ENCODE measurements at places on chromosomes 2 and 18.

GRCh38 chr2:112772322-112772721, 7.9 kb upstream of the CKAP2L start:
- no peak for DNase-seq

DNA sequence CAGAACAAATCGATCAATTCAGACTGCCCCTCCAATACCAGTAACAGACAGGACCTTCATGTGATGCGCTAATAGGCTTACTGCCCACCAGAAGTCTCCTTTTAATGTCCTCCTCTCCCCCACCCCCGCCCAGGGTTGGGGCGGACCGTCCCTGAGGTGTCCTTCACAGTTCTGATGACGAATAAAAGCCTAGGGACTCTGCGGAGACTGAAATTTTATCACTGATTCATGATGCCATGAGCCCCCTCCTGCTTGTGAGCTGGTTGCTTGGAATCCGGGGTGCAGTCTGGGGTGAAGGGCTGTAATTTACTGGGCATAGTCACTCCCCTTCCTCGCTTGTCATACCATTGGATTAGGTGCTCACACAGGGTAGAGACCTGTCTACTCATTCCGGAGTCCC, 42.3 kb downstream of the B3GNT2 start:
- no peak for DNase-seq

DNA sequence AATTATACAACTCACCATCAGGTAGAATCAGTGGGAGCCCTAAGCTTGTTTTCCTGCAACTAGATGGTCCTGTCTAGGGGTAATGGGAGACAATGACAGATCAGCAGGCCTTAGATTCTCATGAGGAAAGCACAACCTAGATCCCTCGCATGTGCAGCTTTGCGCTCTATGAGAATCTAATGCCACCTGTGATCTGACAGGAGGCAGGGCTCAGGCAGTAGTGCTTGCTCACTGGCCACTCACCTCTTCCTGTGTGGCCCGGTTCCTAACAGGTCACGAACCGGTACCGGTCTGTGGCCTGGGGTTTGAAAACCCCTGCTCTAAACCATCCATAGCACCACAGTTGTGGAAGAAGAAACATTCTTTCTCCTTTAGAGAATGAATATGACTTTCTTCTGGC, 242.8 kb upstream of the CXCR4 start:
- DNase-seq = no peak

DNA sequence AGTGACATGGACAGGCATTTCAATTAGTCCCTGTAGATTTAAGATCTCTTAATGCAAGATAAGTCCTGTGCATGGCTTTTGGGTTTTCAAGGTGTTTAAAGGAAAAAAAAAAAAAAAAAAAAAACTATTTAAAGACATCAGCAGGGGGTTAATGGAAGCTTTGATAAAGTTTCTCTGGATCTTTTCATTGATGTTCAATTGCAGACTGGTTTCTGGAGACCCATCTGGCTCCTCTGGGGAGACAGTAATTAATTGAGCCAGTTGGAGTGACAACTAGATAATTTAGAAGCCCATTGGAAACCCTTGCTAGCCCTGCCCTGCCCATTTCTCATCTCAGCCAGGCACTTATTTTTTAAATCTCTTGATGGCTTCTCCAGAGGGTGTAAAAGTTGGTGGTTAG, 98.7 kb downstream of the EPHA4 start:
- DNase-seq = no peak

DNA sequence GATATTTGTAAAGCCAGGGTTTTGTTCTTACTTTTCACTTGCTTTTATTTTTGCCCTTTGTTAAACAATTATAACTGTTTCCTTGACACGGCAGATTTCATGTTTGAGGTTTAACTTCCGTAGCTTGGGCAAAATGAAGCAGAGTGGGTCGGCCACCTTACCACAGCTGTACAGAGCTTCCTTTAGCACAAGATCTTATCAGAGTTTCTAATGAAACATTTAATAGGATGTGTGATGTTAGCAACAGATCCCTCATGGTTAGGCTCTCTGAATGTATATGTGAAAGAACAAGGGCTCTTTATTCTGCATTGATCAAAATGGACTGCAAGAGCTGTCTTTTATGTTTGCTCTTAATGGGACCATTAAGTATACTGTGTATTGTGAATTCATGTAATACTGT, 22.3 kb downstream of the RNF125 start:
- peak; percentile 20 for DNase-seq

DNA sequence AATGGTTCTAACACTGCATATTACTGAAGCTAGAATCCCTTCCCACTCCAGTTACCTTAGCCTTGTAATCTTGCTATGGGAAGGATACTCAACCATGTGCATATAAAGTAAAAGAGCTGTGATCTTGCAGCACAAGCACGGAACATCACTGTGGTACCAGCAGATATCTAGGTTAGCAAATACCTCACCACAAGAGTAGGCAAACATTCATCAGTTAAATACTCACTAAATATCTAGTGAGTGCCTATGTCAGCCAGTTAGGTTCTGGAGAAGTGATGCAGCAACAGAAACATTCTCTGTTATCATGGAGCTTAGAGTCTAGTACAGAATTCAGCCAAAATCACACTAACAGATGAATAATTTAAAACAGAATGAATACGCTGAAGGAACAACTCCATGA, 349.6 kb upstream of the UBE2E3 start:
- DNase-seq = no peak

DNA sequence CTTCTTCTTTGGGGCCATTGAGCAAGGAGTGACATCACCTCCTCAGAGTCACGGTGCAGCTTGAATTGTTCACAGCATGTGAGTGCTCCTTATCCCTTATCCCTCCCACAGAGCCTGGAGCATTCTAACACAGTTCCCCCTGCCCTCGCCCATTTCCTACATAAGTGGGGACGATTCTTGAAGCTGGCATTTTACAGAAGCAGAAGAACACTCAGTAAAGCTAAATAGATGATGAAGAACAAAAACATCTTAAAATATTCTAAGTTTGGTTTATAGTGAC, 135.8 kb upstream of the APCDD1 start:
- DNase-seq = no peak

DNA sequence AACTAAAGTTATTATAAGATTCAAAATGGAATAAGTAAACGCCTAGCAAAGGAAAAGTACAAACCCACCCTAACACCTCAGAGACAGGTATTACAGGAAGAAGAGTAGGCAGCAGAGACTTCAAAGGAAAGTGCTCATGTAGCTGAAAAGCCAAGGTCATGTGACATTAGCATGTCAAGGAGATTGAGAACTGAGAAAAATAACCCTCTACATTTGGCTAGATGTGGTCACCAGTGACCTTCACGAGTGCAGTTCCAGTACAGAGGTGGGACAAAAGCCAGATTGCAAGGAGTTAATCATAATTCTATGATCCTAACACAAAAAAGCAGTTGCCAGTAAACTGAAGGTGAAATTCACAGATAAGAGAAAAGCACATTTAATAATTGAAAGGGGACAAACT, 252.7 kb downstream of the ZEB2 start:
- DNase-seq = peak; percentile 78

DNA sequence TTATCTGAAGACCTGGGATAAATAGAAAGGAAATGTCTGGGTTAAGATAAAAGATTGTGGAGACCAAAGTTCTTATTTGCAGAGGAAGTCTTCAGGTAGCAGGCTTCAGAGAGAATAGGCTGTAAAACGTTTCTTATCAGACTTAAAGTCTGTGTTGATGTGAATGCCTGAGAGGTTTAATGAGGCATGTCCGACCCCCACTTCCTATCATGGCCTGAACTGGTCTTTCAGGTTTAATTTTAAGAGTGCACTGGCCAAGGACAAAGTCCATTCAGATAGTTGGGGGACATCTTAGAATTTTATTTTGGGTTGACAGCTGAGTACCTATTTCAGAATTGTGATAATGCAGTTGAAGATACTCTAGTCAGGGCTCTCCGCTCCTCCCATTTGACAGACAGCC, 92.1 kb downstream of the ATL2 start:
- no peak for DNase-seq

- DNase-seq = no peak
These were observed 307.0 kb upstream of the REG3G start for GRCh38 chr2:78718473-78718872.

DNA sequence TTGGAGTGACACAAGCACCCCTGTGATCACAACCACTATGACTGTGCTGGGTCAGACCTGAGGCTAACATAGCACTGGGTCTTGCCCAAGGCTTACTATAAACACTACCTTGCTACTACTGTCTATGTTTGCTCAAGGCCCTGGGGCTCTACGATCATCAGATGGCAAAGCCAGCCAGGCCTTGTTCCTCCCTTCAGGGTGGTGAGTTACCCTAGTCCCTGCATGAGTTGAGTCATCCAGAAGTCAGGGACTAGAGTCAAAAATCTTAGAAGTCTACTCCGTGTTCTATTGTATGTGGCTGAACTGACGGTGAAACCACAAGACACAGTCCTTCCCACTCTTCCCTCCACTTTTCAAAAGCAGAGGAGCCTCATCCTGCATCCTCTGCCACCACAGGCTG, 551.2 kb upstream of the FSIP2 start:
- no peak for DNase-seq

DNA sequence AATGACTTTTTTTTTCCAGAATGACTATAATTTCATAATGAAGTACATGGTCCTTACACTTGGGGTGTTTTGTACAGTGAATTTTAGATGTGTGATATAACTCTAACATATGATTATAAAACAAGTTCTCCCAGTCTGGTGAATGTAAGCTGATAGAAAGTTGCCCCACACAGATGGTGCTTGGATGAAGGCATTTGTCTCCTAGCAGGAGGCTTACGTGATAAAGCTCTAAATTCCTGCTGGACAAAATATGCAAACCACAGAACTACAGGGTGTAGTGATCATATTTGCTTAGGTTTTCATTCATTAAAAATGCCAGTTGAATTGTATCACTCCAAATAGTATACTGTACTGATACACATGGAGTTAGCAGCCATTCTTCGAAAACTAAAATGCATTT, 85.5 kb downstream of the DSC3 start:
- no peak for DNase-seq

- no peak for DNase-seq
These were observed at the start of gene NLRC4 for GRCh38 chr2:32264422-32265105. Gene NLRC4, minus strand, starts transcription at chr2:32264886. Its CDS starts 8,111 bp downstream, at chr2:32256775.

- no peak for DNase-seq
These were observed 10.2 kb downstream of the PREPL start for GRCh38 chr2:44351088-44351487.

- DNase-seq = no peak
These were observed 8.5 kb upstream of the LBH start for GRCh38 chr2:30222636-30223360.

GRCh38 chr2:108315444-108315934, 26.8 kb downstream of the SULT1C2 start:
- DNase-seq = no peak

DNA sequence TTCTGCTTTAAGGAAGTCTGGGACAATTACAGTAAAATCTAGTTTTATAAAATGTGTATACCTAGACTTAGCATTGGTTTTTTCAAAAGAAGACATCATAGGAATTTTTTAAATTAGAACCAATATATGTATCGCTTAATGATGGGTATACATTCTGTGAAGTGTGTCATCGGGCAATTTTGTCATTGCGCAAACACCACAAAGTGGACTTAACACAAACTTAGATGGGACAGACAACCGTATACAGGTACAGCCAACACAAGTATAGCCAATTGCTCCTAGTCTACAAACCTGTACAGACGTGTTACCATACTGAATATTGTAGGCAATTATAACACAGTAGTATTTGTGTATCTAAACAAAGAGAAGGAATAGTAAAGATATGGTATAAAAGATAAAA, 12.7 kb downstream of the MYO1B start:
- DNase-seq = no peak

GRCh38 chr2:34104601-34105000, 505.5 kb upstream of the FAM98A start:
- no peak for DNase-seq

DNA sequence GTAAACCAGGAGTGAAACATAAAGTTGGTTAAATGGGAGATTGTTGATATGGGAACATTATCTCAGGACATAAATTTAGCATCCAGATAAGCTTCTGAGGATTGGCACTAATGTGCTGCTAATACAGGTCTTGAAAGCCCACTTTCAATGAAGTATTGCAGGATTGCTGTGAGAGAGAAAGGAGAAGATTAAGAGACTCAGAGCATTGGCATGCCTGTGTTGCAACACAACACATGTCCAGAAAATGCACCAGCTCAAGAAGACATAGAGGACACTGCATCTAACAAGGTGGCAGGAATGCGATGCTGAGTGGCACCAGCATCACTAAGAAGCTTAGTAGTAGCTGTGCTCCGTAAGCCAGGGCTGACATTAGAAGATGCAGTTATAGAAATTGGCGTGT, 728.9 kb downstream of the SUCLG1 start:
- no peak for DNase-seq

GRCh38 chr2:140714586-140714985, 1416.2 kb downstream of the LRP1B start:
- DNase-seq = no peak

DNA sequence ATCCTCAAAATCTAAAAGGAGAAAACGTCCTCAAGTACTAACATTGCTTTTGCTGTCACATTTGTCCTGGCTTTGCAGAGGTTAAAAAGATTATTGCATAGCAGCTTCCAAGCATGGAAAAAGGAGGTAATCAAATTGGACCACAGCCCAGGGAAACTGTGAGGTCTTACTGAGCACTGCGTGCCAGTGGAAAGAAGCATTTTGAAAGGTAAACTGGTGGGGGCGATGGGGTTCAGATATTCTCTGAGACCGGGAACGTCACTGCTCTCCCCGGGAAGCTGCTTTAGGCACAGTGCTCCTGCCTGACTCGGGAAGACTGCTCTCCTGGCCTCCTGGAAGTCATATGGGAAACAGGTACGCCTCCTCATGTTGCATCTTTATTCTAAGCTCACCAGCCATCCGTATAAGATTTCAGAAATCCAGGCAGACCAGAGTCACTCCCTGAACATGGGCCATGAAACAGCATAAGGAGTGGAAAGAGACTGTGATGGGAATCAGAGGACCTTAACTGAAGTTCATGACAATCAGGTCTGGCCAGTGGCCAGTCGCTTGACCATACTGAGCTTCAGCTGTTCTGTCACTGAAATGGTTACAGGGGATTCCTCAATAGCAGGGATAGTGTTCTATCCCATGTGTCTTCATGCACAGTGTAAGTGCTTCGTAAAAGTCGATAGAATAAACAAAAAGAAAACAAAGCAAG, 284.1 kb downstream of the TRIB2 start:
- DNase-seq = no peak

DNA sequence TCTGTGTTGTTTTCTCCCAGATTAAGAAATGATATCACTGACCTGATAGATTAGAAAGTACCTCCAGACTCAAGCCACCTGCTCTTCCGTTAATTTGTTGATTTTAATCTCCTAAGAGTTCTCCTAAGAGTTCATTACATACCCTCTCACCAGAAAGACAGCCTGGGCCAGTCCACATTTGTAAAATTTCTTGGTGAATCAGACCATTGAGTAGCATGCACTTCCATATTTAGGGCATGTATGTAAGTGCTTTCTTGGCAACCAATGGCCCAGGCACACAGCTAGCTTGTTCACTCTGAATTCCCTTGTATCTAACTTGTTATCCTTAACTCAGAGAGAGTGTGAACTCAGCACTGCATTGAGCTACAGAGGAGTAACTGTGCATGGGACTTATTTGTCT, 158.1 kb upstream of the ACAA2 start:
- DNase-seq = no peak

All from hematopoietic multipotent progenitor cell treated with erythropoietin and hydrocortisone succinate and interleukin-3 and kit ligand, for 8 days (in vitro differentiated cells).